ENCODE measurements at places on chromosomes 4 and X.

- no peak for DNase-seq
Measured at GRCh38 chr4:538542-539142, 37.5 kb downstream of the TMEM271 start.

GRCh38 chrX:7552760-7553159, 290.2 kb upstream of the VCX start:
- no peak for DNase-seq

GRCh38 chrX:115183980-115184379, 5.2 kb upstream of the RBMXL3 start:
- no peak for DNase-seq

DNA sequence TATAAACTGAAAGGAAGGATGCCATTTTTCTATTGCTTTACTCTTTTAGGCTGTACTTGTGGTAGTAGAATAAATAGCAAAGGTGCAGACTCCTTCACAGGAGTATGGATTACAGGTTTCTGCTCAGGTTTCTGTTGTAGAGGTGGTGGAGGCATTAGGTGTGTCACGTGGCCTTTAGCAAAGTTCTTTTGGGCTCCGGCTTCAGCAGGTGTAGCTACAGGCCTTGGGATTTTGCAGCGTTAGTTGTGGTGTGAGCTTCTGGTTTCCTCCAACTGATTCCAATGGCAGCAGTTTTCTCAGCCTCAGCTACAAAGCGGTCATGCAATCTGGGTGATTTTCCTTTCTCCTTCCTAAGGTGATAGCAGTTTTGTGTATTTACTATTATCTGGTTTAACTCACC, 255.8 kb upstream of the GK2 start:
- no peak for DNase-seq

All from NCI-H1930 (cell line).